Calu3 (cell line): ENCODE measurements at places on chromosomes 7 and 10.

- no peak for DNase-seq
These were observed 14.1 kb downstream of the SUMF2 start for GRCh38 chr7:56078196-56078595.

DNA sequence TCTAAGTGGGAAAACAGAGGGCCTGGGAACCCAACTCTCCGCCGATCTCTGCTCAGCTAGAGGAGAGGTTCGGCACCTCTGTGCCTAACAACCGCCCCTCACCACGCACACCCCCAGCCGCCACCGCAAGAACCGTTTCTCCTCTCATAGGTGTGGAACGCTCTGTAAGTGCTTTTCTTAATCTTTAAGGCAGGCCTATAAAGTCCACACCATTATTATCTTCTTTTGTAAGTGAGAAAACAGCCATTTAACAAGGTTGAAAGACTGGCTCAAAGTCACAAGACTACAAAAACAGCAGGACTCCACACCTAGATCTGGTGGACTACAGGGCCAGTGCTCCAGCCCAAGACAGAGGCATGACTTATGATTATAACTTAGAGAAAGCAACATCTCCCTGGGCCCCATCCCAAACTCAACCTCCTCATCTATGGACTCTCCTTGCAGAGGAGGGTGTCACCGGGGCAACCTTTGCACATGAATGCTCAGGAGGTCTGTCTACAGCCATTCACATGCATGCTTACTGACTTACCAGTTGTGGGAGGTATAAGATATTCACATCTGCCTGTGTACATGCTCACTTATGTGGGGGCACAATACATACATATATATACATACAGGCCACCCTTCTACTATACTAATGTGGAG, 7.9 kb upstream of the NKX2-3 start:
- no peak for DNase-seq

DNA sequence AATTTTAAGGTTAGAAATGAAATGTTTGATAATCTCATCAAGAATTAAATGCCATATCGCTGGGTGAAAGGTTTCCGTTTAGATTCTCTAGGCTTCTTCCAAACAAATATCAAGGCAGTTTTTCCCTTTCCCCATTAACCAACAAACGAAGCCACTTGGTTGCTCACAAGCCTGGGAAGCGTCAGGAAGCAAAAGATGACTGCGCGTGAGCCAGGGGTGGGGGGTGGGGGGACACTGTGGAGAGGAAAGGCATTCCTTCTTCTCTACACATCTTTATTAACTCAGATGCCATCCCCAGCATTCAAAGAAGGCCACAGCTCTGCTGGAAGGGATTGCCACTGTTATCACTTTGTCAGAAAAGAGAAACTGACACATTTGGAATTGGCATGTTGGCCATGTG, 207.1 kb downstream of the TRIL start:
- no peak for DNase-seq

DNA sequence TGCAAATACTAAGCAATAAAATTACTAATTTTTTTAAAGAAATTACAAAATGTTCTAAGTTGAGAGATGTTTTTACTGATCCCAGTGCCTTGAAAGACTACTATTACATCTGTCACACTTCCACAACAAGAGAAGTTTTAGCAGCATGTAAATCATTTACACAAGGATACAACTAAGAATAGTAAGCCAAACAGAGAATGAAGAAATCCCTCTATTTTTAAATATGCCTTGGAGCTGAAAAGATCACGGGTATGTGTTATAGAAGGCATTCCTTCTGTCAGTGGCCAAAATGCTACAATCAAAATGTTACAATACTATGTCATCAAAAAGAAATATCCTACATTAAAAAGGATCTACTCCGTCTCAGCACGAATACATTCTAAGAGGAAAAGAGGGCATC, 52.6 kb downstream of the LARP4B start:
- DNase-seq, result no peak

DNA sequence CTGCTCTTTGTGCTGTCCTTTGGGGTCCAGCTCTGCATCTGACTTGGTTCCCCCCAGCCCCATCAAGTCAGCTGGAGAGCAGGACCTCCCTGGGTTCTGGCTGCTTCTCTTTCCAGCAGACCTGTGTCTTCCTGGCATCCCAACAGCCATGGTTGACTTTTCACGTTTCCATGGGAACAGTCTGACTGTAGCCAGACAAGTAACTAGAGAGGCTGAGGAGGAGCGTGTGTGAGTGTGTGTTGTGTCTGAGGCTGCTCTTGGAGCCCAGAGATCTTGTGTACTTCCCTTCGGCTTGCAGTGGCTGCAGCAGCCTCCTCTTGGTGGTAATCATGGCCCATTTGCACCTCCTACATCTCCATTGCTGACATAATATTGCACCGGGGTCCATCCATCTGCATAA, 332.0 kb downstream of the RPS24 start:
- DNase-seq, result no peak

DNA sequence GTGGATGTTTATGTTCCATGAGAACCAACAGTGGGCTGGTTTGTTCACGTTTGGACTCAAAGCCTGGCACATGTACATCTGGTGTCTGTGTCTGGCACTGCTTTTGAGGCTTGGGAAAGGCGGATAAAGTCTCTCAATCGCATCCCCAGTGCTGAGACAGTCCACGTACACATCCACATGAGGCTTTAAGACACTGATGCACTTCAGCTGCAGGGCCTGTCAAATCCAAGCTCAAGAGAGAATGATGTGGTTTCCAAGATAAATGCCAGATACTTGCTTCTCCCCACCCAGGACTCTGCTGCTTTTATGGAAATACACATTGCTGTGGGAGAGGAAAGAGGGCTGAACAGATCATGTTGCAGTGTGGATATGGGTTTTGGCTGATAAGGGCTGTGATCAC, 178.4 kb downstream of the ADARB2 start:
- DNase-seq, result no peak

DNA sequence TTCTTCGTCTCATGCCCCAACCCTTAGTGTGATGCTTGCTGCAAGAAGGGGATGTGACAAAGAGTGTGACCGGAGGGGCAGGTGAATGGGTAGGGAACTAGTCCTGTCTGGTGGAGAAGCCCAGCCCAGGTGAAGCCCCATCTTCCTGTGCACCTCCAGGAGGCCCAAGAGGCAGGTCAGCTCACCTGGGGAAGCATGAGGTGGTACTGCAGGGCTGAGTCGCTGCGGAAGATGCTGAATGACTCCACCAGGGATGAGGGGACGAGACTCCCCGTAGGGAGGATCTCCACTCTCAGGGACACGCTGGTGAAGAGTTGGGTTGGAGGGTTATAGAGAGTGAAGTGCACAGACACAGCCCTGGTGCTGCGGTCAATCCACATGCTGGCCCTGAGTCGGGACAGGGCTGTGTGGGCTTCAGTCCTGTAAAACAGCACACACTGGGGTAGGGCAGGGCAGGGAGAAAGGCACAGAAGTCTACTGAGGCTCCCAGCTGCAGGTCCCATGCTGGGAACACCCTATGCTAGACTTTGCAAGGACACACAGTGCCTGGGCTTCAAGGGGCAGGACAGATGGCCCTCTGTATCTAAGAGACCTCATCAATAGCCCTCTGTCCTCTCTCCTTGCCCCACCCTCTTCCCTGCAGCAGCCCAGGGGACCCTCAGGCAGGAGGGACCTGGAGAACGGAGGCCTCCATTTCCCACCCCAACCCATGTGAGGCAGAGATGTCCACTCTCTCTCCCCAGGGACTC, 136.5 kb downstream of the PKD1L1 start:
- no peak for DNase-seq
